ENCODE measurements at places on chromosomes 1 and 21. TPM values are rescaled to one million over a fixed set of nuclear protein-coding genes. Genes with fewer than 3 reads are reported as not detected.
A peak's percentile ranks its signal among the peaks of the same experiment; 100 is the strongest.

The IL19 gene
- total RNA-seq = not detected

The FCRL6 gene
- total RNA-seq = not detected

The C1orf50 gene
- total RNA-seq = 7.6 TPM

DNA sequence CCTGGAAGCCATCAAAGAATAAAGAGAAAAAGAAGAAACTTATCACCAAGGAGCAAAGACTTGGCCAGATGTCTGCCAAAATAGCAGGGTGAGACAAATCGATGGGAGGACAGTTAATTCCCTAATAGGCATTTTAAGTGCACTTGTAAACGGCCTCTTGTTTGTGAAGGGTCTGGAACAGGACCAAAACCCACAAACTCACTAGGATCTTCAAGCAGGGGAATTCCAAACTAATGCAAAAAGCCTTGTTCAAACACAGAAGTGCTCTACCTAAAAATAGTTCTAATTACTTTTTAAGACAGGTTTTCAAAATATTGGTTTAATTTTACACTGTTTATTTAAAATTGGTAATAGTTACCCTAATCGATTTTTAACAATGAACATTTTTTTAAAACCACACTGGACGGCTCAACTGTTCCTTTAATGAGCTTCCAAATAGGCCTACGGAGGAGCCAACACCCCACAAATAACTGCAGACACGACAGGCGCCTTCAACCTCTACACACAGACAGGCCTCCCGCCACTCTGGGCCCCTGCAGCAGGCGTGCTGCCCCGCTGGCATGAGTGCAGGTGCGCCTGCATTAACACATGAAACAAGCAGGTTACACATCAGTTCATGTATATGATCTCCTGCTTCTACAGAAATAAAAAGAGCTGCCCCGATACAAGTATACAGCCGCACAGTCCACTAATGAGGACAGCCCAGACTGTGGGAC, 15.8 kb downstream of the UBE2G2 start:
- H3K27me3 ChIP-seq = no peaks in the 10 kb centered on the region
- no peak overlapping the region for H3K4me3 ChIP-seq
- no peak overlapping the region for H3K27ac ChIP-seq
- H3K4me1 ChIP-seq = peaks cover 1% of the 10 kb centered on the region

- peaks cover 3% of the 10 kb centered on the region for H3K4me1 ChIP-seq
- no peaks in the 10 kb centered on the region for H3K36me3 ChIP-seq
- H3K4me3 ChIP-seq = no peak overlapping the region
- no peak for DNase-seq
These were observed 3.6 kb upstream of the GPR61 start for GRCh38 chr1:109535971-109536491.

DNA sequence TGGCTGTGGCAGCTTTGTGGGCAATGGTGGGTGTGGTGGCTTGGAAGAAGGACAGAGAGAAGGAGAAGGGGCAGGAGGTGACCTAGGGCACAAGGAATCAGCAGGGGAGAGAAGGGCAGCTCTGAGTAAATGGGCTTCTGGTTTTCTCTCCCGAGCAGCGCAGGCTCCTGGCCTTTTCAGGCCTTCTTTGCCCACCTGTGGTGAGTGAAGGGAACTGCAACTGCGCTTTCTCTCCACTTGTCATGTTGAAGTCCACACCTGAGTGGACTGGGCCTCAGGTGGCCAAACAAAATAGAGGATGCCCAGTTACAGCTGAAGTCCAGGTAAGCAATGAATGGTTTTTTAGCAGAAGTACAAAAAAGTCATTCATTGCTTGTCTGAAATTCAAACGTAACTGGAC, 29.4 kb upstream of the KCNA10 start:
- DNase-seq = peak; percentile 74
- H3K4me1 ChIP-seq = no peaks in the 10 kb centered on the region
- peaks cover 40% of the 10 kb centered on the region for H3K27me3 ChIP-seq
- H3K27ac ChIP-seq = no peak overlapping the region
- H3K4me3 ChIP-seq = no peak overlapping the region
- no peaks in the 10 kb centered on the region for H3K36me3 ChIP-seq
